ENCODE measurements at places on chromosomes 12 and 14. TPM values are rescaled to one million over a fixed set of nuclear protein-coding genes. Genes with fewer than 3 reads are reported as not detected.
A peak's percentile ranks its signal among the peaks of the same experiment; 100 is the strongest.

GOLGA3 gene
- total RNA-seq = 24.7 TPM

LRRK2 gene
- not detected for total RNA-seq

LRTM2 gene
- total RNA-seq = not detected

DNA sequence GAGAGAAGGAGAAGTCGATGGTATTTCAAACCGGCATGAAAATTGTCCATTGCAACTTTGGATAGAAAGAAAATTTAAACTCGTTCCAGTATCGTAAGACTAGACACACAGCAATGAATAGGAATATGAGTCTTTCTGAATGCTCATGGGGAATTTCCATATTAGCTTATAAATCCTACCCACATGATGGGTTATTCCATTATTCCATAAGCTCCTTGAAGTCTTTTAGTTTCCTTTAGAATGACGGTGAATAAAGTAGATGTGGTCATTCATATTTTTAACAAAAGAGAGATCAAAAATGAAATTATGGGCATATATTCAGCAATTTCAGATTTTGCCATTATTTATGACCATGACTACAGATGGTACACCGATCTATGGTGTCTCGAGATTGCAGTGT lies 163.4 kb upstream of the HMGA2 start:
- DNase-seq = no peak

GRCh38 chr12:75784591-75784990 lies 247.0 kb downstream of the PHLDA1 start:
- peak; percentile 78 for DNase-seq

GRCh38 chr14:54173802-54174201 lies 217.2 kb upstream of the BMP4 start:
- DNase-seq = no peak

DNA sequence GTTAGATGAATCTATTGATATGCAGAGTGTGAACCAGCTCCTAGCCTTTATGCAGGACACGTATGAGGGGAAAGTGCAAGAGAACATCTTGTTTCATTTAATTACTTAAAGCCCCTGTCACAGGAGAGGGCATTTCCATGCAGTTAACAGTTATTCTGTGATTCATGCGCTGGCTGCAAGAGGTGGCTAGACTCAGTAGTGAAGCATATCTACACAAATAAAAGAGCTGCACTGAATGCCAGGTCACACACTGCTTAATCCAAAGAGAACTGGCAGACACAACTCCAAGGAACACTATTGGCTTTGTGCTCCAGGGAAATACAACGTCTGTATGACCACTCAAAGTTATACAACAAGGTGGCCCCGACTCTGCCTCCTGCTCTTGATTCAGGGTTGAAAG lies 394.1 kb downstream of the C12orf75 start:
- peak; percentile 39 for DNase-seq

DNA sequence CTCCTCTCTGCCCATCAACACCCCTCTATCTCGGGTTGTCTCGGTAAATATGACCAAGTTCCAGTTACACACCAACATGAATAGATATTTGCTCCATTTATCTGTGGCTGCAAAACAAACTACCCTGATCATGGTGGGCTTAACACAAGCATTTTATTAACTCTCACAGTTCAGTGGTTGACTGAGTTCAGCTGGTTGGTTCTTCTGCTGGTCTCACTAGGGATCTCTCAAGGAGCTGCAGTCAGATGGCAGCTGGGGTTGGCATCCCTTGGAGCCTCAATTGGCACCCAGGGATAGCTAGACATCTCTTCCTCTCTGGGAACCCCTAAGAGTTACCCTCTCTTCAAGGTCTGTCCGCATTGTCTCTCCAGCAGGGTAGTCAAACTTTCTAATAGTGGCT lies 25.4 kb downstream of the P2RX7 start:
- DNase-seq = no peak
